ENCODE measurements at places on chromosomes 5 and 9.

- no peak for DNase-seq
Observed at GRCh38 chr5:53678981-53679660, 118.7 kb downstream of the NDUFS4 start.

GRCh38 chr9:133246562-133246961 lies 28.4 kb downstream of the ABO start:
- DNase-seq, result no peak

DNA sequence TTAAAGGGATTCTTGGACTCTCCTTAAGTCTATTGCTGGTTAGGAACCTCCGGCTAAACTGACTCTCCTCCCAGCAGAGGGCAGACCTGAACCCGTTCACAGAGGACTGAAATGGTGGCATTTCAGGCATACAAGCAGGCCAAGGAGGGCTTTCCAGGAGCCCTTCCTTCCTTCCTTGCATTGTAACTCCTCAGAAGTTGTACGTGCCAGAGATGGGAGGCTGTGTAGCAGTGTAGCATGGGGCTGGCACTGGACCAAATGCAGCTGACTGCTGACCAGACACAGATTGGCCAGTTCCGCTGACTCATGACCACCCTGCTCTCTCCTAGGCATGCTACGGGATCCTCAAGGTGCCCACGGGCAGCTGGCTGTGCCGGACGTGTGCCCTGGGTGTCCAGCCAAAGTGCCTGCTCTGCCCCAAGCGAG lies 36.4 kb downstream of the JADE2 start:
- DNase-seq, result no peak

GRCh38 chr5:143156572-143156971 lies 246.9 kb downstream of the NR3C1 start:
- no peak for DNase-seq

DNA sequence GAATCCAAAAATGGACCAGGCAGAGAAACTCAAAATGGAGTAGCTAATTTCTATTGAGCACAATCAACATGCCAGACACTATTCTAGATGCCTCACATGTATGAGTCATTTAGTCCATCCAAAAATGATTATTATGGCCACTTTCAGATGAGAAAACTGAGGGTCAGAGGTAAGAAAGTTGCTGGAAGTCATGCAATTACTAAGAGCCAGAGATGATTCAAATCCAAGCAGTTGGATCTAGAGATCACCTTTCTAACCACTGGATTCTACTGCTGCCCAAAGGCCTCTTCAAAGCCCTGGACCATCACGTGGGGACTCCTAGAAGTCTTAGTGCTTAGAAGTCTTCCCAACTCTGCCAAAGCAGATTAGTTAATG lies 51.8 kb upstream of the HMHB1 start:
- no peak for DNase-seq

- DNase-seq, result no peak
Observed at GRCh38 chr5:136198453-136198852, 5.5 kb upstream of the SMIM32 start.

All from stimulated activated CD8-positive, alpha-beta memory T cell treated with anti-CD3 and anti-CD28 coated beads, Interleukin-15, amount 100 ng/mL, for 24 hours (primary cell).